ENCODE measurements at places on chromosomes 3 and 15.

- peak; percentile 25 for DNase-seq
Measured at GRCh38 chr3:35641920-35642527, 2.7 kb downstream of the ARPP21 start.

- no peak for DNase-seq
Measured at GRCh38 chr3:191649626-191650025, 188.7 kb downstream of the PYDC2 start.

DNA sequence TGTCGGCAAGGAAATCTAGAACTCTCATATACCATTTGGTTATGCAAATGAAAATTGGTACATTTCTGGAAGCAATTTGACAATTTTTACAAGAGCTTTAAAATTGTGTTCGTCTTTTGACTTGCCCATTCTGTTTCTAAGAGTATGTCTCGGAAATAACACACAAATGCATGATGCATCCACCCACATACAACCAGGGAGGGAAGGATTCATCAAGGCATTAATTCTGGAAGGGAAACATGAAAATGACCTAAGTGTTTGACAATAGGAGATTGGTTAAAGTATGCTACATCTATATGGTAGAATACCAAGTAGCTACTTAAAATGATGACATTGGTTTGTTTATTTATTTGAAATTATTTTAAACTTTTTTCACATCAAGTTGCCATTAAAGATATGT is 58.6 kb downstream of the PIAS1 start:
- DNase-seq = peak; percentile 6

GRCh38 chr3:117526470-117527079 is 817.0 kb downstream of the TUSC7 start:
- DNase-seq = peak; percentile 63

- DNase-seq = no peak
Measured at GRCh38 chr3:98705694-98706093, 57.4 kb upstream of the ST3GAL6 start.

DNA sequence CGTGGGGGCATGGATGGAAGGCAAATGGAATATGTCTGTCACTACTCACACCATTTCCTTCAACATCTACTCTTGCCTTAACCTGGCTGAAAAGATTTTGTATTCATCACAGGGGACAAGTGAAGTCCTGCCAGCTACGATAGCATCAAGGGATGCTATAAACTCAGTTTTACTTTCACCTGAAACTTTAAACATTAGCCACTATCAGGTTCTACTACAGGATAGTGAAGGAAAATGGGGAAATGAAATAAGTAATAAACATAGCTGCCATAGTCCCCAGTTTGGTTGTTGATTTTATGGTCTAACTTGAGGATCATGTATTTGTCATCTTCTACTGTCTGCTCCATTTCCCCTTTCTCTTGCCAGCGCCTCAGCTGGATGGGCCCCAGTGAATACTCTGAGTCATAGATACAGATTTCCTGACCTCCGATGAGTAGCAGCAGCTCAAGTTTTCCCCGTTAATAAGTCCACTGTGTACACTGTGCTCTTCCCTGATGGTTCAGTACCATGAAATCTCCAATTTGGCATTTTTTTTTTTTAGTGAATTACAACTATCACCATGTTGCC is 338.2 kb upstream of the SLCO3A1 start:
- peak; percentile 52 for DNase-seq

GRCh38 chr3:72077473-72078259 is 292.7 kb upstream of the PROK2 start:
- no peak for DNase-seq

DNA sequence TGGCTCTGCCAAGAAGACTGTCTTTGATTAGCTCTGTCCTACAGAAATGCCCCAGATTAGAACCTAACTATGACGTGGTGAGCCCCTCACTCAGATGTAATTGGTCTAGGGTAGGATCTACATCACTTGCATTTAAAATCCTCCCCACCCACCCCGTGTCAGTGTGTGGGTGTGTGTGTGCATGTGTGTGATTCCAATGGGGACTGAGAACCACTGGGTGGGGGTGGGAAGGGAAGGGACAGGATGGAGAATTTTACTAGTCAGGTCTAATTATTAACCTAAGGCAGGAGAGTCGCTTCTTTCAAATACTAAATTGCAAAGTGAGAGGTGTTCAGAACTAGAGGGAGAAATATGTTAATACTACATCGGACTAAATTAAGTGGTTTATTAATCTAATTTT is 91.7 kb downstream of the TBL1XR1 start:
- DNase-seq = no peak

Data from muscle of leg (tissue), 16 donors.